ENCODE measurements at places on chromosomes 5 and 9.

- DNase-seq, result no peak
Observed at GRCh38 chr5:54946306-54946819, 39.0 kb downstream of the ESM1 start.

DNA sequence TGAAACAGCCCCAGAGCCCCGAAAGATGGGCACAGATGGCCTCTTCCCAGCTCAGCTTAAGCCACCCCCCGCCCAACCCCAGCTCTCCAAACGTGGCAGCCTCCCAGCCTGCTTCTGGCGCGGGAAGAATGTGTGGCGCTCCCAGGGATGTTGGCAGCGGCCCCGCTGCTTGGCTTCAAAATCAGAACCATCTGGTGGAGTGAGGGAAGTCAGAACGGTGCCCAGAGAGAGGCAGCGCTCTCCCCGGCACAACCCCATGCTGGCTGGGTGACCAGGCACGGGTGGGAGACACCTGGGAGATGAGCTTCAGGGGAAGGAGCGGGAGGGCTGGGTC lies 72.7 kb upstream of the ORM1 start:
- DNase-seq, result no peak

DNA sequence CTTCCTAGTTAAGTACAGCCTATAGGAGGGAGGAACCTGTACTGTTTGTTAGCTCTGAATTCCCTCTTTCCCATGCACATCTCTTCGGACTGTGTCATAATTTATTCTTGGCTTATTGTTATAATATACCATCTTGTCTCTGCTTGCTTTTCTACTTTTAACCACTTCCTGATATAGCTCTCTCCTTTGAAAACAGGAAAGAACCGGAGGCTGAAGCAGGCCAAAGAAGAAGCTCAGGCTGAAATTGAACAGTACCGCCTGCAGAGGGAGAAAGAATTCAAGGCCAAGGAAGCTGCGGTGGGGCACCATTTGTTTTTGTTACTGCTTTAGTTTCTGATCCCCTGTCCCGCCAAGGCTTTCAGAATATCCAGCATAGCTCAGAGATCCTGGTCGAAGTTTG lies 4.8 kb downstream of the ATP6V1G1 start:
- DNase-seq, result no peak

DNA sequence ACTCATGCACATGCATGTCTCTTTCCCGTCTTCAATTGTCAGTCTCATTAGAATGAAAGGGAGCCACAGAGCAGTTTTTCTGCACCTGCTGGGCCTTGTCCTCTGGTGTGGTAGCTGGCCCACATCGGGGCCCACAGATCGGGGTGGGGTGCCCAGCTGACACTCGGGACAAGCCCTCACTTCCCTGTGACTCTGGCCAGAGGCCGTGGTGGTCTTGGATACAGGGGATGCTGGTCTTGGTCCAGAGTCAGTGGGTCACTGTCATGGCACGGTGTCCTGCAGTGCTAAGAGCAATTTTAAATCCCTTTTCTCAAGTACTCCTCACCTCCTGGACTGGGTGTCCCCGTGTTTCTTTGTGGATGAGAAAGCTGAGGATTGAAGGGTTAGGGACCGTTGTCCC lies 193.2 kb downstream of the CACNA1B start:
- no peak for DNase-seq

GRCh38 chr5:144206141-144206540 lies 35.5 kb downstream of the KCTD16 start:
- no peak for DNase-seq

GRCh38 chr5:132293066-132293991 lies 865 bp upstream of the SLC22A4 start:
- peak; percentile 69 for DNase-seq

GRCh38 chr5:10145923-10146401 lies 103.7 kb downstream of the ATPSCKMT start:
- peak; percentile 51 for DNase-seq

- DNase-seq, result peak; percentile 47
Observed at GRCh38 chr9:13450723-13451122, 171.2 kb upstream of the MPDZ start.

DNA sequence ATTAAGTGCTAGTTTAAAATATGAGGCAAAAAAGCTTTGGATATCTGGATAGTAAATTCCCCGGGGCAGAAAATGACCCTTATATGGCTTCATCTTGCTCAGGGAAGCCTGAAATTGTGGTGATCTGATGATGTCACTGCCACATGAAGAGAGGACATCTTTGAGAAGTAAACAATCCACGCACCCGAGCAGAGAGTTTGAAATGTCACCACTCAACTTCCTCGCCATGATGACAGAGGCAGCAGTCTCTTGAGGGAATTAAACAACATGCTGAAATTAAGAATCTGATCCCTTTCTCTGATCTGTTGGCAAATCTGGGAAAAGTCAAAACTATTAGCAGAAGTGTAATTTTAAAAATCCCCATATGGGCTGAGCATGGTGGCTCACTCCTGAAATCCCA lies 110.0 kb downstream of the TLE1 start:
- no peak for DNase-seq

DNA sequence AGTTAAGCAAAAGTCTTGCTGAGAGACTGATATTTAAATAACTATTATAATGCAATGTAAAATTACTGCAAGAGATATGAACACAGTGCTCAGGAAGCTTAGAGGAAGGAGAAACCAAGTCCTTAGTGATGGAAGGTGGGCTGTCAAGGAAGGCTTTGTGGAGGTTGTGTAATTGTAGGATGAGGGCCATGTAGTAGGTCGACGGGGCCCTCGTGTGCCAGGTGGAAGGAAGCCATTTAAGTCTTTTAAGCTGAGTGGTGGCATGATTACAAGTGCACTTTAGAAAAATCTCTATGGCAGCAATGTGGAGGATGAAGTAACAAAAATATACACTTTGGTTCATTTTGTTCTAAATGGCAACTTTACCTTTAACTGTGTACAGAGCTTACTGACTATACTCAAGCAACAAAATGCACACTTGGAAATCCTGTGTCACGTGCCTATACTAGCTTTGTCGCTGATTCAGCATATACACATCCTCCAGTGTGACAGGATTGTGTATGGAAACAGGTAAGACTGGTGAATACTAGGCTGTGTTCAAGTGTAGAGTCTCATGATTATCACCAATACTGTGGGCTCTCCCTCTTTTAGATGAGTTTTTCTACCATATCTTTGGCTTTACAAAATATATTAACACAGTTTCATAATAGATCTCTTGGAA lies 78.6 kb downstream of the TMC1 start:
- DNase-seq, result no peak

DNA sequence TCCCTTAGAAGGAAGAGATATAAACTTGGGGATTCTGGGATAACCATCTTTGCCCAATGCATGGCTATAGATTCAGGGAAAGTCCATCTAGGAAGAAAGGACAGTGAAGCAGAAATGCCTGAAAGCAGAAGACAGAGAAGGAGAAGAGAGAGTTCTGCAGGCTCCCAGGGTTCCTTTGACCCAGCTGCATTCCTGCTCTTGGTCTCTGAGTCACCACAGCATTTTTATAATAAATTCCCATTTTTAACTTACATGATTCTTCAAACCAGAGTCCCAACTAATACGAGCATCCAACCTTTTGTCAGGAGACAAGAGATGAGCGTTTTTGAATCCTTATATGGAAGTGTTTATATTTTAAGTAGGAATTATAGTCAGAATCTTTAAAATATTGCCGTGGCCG lies 12.0 kb upstream of the AOPEP start:
- no peak for DNase-seq

- no peak for DNase-seq
Observed at GRCh38 chr5:138954257-138955012, 79.3 kb upstream of the LRRTM2 start.

DNA sequence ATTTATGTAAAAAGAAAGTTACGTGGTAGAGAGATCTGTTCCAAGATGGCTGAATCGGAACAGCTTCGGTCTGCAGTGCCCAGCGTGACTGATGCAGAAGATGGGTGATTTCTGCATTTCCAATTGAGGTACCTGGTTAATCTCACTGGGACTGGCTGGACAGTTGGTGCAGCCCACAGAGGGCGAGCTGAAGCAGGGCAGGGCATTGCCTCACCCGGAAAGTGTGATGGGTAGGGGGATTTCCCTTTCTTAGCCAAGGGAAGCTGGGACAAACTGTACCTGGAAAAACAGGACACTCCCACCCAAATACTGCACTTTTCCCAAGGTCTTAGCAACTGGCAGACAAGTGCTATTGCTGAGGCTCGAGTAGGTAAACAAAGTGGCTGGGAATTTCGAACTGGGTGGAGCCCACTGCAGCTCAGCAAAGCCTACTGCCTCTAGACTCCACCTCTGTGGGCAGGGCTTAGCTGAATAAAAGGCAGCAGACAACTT lies 13.1 kb upstream of the HSD17B4 start:
- no peak for DNase-seq

- no peak for DNase-seq
Observed at GRCh38 chr5:170474489-170475274, 29.1 kb upstream of the KCNIP1 start.

- no peak for DNase-seq
Observed at GRCh38 chr9:19967216-19967887, 178.5 kb upstream of the SLC24A2 start.

GRCh38 chr9:81470864-81471263 lies 218.5 kb downstream of the TLE1 start:
- no peak for DNase-seq

DNA sequence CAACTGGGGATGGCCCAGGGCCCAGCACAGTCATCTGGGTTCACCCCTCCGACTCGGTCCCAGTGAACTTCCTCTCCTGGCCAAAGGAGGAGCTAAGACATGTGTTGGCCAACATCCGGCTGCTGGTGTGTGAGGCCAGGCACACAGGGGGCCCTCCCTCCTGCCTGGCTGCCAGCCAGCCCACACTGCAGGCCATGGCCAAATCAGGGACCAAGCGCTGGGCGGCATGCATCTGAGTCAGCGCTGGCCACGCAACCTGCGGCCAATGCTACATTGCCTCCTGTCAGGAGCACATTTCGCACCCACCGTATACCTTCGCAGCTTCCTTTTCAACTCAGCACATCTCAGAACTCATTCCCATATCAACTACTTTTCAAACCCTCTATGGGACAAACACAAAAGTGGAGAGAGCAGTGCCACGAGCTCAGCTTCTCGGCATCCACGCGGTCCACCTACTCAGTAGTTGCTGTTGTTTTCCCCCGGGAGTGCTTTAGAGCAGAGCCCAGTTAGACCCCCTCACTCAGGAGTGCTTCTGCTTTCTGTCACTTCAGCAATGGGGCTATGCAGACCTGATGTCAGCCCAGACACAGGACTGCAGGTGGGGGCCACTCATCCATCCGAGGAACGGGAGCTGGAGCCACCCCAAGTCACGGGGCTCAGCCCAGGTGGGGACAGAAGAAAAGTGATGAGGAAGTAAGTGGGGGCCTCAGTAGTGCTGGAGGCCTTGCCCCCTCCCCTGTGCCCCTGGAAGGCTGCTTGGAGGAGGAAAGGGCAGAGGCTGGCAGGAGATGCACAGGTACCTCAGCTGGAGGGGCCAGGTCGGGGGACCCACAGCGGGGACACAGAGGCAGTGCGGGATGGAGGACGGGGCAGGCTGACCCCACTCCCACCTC lies 13.9 kb downstream of the NINJ1 start:
- DNase-seq, result no peak

- no peak for DNase-seq
Observed at GRCh38 chr5:173796721-173797495, 91.2 kb upstream of the CPEB4 start.

- no peak for DNase-seq
Observed at GRCh38 chr5:55624841-55625588, 87.1 kb downstream of the SLC38A9 start.

DNA sequence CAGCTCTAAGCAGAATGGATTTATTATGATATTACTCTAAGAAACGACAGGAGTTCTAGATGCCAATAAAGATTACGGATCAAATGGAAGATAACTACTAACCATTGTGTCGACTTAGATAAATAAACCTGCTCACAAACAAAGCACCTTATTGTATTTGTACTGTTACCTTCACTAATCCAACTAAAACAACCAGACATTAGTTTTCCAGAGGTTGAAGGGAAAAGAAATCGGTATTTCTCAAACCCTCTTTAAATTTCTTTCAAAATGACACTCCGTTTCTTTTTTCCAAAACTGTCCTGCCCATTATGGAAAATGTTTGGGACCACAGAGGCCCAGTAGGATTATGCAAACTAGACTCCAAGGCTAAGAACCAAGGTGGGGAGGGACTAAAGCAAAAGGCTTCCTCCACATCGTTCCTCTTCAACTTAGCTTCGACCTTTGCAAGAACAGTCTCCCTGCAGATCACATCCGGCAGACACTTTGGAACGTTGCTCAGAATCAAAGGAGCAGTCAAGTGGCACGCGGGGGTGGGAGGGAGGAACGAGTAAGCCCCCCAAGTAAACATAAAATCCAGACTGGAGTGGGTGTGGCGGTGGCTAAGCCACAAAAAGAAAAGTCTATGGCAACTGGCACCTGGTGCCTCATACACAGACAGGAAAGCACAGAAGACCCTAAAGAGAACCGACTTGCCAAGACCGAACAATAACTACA lies 2.7 kb downstream of the MLLT3 start:
- DNase-seq, result peak; percentile 69

GRCh38 chr5:171721464-171721863 lies 64.2 kb upstream of the SMIM23 start:
- no peak for DNase-seq

DNA sequence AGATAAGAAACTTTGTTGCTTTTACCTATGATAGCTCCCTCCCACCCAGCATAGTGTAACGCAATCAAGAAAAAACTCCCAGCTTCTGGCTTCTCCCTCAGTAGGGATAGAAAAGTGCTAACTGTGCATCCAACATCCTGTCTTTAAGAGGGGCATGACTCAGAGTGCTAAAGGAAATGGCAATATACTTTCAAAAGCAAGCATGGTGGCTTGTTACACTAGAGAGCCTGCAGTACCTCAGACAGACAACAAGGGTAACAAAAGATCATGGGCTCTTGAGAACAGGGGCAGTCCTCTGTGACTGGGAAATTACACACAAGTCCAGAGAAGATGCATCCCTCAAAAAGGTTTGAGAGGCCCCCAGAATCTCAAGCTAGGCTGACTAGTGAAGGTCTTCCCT lies 37.8 kb downstream of the PRELID2 start:
- DNase-seq, result no peak

DNA sequence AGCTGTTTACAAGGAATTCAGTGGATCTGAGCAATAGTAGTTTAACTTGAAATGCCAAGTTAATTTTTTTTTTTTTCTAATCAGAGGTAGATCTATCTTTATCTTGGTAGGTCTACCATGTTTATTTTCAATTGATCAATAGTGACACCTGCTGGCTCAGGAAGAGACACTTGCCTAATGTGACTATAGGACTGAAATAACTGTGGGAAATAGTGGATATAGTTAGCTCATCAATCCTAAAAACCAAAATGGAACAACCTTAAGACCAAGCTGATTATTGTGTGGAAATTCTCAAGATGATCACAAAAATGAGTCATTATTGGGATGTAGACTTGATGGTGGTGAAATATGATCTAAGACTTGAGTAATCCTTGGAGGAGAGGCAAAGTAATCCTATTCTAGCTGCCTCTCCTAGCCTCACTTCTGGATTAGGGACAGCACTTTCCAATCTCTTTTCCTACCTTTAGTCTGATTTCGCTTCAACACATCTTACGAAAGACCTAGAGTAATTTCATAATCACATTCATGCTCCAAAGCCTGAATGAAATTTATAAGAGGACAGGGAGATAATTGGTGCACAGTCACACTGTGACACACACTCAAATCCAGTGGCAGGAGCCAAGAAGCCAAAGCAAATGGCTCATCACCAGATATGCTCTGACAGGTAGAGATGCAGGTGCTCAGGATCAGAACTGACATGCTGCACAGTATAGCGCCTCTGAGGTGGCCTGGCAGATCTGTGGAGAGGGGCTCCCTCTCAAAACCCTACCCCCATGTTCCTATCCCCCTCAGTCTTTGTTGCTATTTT lies 156.3 kb downstream of the HMHB1 start:
- DNase-seq, result peak; percentile 9

GRCh38 chr5:9354336-9355081 lies 191.4 kb downstream of the SEMA5A start:
- DNase-seq, result no peak

GRCh38 chr5:169746147-169746694 lies 109.1 kb downstream of the DOCK2 start:
- DNase-seq, result no peak

All from NCI-H526 (cell line).